ENCODE measurements at places on chromosomes 5 and 9.

GRCh38 chr5:170599756-170600155, 95.9 kb downstream of the KCNIP1 start:
- DNase-seq, result no peak

DNA sequence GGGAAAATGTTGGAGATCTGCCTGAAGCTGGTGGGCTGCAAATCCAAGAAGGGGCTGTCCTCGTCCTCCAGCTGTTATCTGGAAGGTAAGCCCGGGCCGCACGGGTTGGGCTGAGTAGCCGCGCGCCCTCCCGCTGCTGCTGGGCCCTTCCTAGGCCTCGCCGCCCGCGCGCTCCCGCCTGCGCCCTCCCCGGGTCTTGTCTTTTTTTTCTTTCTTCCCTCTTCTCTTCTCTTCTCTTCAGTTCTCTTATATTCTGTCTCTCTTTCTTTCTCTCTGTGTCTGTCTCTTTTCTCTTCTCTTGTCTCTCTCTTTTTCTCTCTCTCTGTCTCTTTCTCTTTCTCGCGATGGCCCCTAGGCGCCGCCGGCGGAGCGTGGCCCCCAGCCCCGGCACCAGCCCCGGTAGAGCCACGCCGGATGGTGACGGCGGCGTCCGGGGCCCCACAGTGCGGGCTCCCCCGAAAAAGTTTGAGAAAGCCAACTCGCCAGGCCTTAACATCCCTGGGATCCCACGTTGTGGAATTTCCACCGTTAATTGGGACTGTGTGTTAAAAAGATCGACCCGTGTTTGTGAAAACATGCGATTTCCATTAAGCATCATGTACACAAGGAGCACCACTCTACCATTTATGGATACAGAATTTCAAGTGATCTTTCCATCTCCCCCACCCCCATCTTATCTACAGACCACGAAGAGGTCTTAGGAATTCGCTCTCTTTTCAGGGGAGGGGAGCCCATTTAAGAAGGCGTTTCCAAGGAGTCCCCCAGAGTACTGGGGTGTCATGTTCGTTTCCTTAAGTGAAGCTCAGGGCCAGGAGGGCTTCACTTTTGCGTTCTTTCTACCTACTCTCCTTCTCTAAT, 616 bp downstream of the ABL1 start:
- peak; percentile 69 for DNase-seq

DNA sequence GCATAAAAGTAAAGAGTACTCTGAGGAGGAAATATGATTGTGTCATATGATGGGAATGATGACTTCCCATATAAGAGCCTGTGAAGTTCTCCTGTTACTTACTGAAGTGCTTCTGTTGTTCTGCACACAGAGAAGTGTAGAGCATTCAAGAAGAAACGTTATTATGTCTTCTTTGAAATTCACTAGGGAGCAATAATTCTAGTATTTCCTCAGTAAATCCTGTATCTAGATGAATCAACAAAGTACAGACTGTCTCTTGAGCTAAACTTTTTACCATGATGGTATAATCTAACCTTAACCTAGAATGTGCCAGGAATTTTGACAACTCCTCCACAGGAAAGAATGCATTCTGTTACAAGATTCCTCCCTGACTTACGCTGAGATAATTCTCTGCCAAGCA, 18.9 kb upstream of the GHR start:
- no peak for DNase-seq

DNA sequence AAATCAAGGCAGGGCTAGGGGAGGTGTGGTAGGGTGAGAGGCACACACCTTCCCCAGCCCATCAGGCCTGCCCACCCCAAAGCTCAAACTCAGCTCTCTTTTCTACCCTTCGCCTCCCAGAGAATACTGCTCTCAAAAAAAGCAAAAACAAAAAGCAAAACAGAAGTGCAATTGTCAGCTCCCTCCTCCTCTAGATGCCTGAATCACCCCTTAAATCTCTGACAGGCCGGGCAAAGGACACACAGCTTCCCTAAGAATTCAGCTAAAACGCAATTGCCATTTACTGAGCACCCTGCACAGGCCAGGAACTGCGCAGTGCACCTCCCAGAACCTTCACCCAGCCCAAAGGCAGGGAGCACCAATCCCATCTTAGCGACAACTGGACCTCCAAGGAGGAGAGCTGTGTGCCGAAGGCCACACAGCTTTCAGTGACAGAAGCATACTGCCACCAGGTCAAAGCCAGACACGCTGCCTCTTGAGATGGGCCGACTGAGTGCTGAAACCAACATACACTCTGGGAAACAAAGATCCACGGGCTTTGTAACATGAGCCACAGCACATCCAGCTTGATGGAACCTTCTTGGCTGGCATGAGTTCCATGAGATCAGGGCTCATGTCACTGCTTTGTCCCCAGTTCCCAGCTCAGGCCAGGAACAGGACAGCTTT, 53.4 kb upstream of the STXBP1 start:
- peak; percentile 66 for DNase-seq
